ENCODE measurements at places on chromosomes 4 and X.

DNA sequence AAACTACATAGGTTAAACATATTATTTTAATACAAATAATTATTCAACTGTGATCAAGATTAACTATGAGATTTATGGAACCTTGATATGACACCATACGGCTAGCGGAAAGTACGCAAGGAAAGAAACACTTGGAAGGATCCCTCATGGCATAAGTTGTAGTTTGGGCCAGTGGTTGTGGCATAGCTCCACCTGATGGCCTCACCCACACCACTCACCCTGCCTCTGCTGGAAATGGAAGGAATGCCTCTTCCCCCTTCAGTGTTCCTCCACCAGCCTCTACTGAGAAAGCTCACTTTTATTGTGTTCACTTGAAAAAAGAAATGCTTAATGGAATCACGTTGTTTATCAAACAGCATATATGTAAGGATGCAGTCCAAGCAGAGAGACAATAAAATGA lies 86.4 kb downstream of the BMP15 start:
- DNase-seq = peak; percentile 37

DNA sequence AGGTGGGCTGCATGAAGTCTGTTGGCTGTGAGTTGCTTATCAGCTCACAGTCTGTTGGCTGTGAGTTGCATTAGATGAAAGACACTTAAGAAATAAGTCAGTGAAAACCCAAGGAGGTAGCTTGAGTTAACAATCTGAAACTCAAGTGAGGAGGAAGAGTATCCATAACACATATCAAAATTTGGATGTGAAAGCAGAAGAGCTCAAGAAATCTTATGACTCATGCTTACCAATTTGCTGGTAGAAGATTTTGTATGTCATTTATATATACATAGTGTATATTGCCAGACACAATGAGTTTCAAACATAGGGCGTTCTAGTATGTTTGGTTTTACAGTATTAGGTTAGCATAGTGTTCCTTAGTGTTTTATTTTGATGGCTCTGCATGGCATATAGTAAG lies 107.4 kb downstream of the DDIT4L start:
- DNase-seq = no peak

DNA sequence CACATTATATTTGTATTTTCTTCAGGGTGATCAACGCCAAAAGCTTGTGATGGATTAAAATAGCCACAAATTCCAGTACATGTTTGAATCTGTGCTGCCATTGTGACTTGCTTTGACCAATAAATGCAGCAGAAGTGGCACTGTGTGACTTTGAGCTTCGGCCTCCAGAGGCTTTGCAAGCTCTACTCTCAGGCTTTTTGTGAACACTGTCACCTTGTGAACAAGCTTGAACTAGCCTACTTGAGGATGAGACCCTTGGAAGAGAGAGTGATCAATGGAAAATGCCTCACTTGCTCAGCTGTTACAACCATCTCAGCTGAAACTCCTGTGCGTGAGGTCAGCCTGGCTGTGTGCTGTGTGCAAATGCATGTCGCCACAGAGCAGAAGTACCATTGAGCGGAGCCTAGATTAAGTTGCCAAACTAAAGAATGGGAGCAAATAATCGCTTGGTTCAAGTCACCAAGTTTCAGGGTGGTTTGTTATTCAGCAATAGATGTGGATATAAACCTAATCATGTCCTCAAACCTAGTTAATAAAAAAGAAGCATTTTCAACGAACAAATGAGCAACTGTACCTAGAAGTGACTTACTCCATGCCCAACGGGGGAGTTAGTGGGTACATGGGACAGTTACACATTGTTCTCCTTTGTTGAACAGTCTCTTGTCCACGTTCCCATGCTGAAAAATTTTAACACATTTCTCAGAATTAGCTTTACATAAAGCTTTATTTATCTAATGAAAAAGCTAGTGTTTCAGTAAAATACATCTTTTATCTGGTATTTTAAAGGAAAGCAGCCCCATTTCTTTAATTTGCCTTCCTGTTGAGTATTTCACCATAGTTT lies 23.5 kb downstream of the NOA1 start:
- no peak for DNase-seq

GRCh38 chr4:135240796-135241195 lies 1039.2 kb upstream of the PABPC4L start:
- peak; percentile 11 for DNase-seq

GRCh38 chr4:111961809-111962208 lies 183.4 kb upstream of the FAM241A start:
- DNase-seq = no peak

DNA sequence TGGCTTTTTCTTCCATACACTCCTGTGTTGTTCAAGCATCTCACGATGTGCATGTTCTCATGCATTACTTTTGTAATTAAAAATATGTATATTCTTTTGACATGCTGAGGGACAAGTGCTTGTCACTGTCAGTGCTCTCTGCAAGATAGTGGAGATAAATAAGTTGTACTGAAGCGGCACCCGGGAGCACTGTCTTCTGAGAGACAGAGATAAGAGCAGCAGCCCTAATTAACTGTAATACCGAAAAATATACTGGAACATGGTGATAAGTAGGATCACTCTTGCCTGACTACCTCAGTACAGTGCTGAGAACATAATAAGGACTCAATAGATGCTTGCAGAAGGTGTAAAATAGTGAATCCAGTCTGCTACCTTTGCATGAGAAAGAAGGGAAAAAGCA lies 9.4 kb upstream of the GPR173 start:
- no peak for DNase-seq

DNA sequence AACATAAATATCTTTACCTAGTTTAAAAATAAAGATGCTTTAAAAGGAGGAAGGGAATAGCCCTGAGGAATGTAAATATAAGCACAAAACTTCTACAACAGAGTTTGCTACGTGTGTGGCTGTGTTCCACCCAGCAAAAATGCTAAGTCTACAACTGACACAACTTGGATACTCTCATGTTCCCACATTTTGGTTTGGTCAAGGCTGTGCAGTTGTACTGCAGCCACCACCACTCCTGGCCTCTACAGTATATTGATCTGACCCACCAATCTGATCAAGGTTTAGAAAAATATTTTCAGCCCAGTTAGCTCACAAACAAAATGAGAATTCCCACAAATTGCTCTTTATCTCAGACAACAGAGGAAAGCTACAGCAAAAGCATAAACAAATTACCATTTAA lies 12.1 kb downstream of the F9 start:
- no peak for DNase-seq

GRCh38 chr4:62717154-62717553 lies 1517.0 kb downstream of the ADGRL3 start:
- no peak for DNase-seq

DNA sequence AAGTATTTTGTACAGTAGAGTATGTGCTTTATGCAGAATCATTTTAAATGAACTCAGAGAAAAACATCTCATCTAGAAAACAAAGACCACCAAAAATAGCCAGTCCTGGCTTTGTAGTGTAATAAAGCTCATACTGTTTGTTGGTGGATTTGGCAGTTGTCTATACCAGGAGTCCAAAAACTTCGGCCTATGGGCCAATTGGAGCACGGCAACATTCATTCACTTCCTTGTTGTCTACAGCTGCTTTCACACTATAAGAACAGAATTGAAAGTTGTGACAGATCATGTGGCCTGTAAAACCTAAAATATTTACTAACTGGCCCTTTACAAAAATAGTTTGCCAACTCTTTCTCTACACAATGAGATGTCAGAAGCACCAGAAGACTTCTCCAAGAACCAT lies 5.3 kb downstream of the FBXW7 start:
- no peak for DNase-seq

- DNase-seq = no peak
Measured at GRCh38 chr4:6443035-6444023, 29.1 kb downstream of the PPP2R2C start.

- no peak for DNase-seq
Measured at GRCh38 chr4:81319657-81320056, 104.6 kb upstream of the PRKG2 start.

GRCh38 chrX:19886883-19887531 lies 393 bp downstream of the SH3KBP1 start:
- no peak for DNase-seq

GRCh38 chrX:14351611-14352303 lies 177.6 kb upstream of the GLRA2 start:
- peak; percentile 57 for DNase-seq

DNA sequence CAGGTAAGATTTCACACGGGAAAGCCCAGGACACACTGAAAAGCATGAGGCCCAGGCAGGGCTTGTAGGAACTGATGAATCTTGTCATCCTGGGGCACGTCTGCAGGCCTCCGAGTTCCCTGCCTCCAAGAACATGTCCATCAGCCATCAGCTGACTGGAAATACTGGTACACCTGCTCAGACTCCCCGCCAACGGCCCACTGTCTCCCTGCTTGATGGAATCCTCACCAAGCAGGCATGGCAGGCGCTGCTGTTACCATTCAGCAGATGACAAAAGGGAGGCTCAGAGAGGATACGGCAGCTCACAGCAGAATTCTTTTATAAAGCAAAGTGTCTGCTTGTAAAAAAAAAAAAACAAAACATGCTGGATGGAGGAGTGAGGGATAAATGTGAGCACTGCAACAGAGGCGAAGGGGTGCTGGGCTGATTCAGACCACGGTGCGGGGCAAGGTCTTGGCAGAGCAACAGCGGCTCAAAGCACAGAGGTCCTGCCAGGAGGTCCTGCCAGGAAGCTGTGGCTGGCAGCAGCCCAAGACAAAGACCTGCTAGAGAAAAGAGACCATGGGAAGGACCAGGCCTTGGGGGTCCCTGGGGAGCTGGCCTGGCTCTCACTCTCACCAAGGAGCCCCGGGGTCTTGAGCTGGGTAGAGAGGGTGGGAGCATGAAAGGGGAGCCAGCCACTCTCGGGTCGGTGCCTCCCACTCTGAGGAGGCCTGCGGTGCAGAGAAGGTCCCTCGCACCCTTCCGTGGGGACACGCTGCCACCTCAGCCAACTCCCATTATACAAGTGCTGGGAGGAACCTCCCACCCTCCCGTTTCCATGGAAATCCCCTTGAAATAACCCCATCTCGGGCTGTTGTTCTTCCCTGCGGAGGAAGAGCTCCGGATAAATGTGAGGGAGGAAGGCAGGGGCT lies 25.6 kb downstream of the PPP2R2C start:
- DNase-seq = no peak

DNA sequence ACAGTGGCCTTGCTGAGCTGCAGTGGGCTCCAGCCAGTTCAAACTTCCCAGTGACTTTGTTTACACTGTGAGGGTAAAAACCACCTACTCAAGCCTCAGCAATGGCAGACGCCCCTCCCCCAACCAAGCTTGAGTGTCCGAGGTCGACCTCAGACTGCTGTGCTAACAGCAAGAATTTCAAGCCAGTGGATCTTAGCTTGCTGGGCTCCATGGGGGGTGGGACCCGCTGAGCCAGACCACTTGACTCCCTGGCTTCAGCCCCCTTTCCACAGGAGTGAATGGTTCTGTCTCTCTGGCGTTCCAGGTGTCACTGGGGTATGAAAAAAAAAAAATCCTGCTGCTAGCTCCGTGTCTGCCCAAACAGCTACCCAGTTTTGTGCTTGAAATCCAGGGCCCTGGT lies 168.9 kb upstream of the INTU start:
- DNase-seq = peak; percentile 31
